Left renal pelvis (tissue), 4 donors: ENCODE measurements at places on chromosomes 13 and 19.

GRCh38 chr19:2608602-2608922 lies 93.9 kb downstream of the GNG7 start:
- DNase-seq = no peak

DNA sequence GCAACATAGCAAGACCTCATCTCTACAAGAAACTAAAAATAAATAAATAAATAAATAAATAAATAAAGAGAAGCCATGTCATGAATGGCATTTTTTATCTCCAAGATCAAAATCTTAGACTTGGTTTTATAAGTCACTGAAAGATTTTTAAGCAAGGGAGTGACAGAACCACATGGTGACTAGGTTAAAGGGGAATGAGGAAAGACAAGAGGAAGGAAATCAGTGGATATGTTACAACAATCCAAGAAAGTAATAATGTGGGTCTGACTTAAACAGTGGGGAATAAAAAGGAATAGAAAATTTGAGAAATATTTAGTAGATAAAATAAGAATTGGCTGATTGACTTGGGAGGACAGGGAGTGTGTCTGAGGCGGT lies 18.8 kb upstream of the MED4 start:
- no peak for DNase-seq

DNA sequence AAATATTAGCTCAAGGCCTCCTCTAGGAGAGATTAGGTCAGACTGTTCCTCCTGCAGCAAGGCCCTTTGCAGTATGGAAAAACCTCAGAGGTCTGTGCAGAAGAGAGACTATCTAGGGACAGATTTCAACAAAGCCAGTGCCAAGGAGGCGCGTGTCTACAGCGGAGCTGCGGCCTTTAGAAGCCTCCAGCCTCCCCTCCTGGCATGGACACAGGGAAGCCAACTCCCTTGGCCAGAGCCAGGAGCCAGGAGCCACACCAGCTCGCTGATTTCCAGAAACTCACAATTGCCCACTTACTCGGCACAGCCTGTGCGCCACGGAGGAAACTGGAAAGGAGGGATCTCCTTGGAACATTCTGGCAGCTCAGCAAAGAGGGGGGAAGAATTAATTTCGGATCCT lies 63.4 kb downstream of the INSR start:
- no peak for DNase-seq

GRCh38 chr13:50609011-50609410 lies 234.5 kb downstream of the DLEU7 start:
- no peak for DNase-seq

- peak; percentile 53 for DNase-seq
Observed at GRCh38 chr13:46893798-46894560, 2.9 kb downstream of the HTR2A start.

- peak; percentile 78 for DNase-seq
Observed at GRCh38 chr19:49339301-49340068, 4.3 kb downstream of the CD37 start.

GRCh38 chr13:46992383-46992952 lies 95.6 kb upstream of the HTR2A start:
- no peak for DNase-seq

- DNase-seq = no peak
Observed at GRCh38 chr13:26601669-26602068, 44.2 kb downstream of the WASF3 start.

DNA sequence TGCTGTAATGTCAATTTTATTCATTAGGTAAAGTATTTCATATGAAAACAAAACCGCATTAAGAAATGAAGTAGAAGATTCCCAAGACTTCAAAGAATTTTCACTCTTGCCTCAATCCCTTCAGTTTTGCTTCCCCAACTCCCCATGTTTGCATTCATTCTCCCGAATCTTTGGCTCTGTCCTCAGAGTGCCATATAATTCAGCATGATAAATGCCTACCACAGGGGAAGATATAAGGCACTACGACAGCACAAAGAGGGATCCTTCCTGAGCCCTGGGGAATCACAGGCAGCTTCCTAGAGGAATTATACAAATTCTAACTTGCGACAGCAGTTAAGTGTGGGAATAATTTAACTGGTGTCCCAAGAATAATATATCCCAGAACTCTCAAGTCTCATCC lies 68.5 kb downstream of the TSC22D1 start:
- DNase-seq = no peak

- DNase-seq = no peak
Observed at GRCh38 chr19:45477186-45477585, 9.4 kb downstream of the FOSB start.

DNA sequence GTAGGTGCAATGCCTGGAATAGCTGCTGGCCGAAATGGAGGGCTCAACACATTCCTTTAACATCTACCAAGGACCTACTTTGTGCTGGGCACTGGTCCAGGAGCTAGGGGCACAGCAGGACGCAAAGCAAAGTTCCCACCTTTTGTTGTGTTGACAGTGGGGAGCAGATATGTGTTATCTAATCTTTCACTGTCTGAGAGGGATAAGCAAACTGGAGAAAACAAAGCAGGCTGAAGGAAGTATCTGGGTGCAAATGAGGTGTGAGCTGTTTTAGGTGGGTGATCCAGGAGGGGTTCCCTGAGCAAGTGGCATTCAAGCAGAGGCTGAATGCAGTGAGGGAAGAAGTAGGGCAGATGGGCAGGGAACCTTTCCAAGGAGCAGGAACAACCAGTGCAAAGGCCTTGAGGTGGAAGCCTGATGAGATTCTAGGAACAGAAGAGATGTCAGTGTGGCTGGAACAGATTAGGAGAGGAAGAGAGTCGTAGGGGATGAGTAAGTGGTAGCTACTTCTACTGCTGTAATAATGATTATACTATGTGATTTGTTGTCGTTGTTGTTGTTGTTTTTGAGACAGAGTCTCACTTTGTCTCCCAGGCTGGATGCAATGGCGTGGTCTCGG lies 2.2 kb upstream of the PLAUR start:
- DNase-seq = no peak

GRCh38 chr13:25874064-25874737 lies 177.6 kb downstream of the SHISA2 start:
- DNase-seq = no peak

DNA sequence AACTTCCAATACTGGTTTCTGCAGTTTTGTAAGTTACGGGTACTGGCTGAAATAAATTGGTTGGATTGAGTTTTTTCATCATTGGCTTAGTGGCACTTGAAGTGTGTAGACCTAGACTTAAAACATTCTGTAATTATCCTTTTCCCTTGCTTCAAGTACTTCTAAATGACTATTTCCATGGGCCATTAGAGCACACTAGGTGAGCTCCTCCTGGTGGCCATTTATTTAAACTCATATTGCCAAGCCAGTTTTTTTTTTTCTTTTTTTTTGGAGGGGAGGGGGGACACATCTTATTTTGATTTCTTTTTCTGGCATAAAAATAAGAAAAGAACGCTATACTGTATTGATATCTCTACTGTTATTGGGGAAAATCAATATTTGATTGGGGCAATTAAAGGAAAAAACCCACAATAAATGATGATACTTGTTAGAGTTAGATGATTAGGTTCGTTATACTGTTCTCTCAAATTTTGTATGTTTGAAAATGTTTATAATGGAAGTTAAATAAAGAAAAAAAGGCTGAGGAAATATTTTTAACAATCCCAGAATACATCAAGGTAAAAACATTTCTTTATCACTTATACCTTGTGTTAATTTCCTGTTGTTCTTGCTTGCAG lies 82.9 kb downstream of the PDS5B start:
- DNase-seq = no peak

DNA sequence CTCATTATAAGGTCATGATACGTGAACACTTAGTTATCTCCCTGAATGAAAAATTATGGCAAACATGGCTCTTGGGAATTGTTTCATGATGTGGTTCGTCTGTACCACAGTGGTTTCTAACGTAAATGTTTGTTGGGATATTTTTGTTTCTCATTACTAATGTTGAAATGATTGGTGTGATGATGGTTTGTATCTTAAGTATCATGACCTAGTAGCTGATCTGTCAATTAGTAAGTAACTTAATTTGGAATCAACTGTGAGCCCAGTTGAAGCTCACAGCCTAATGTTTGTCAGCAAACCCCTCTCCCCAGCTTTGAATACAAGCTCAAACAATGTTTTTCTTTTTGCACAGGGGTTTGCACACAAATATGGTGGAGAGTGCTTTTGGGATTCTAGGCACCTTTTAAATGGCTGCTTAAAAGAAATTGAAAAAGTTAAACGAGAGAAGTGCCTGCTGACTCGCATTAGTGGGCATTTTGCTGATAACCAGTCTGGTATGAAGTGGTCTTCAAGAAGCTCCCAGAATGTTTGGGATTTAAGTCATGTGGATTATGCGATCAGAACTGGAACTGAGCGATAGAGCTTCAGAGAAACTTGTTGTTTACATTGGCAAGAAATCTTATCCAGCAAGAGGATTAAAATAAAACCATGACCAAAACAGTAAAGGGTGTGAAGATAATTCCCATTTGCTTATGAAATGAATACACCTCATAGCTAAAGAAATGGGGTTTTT lies 68.2 kb downstream of the LMO7 start:
- DNase-seq = no peak

- no peak for DNase-seq
Observed at GRCh38 chr19:50314724-50315708, 14.2 kb downstream of the KCNC3 start.

GRCh38 chr13:73054712-73055111 lies 4.1 kb upstream of the KLF5 start:
- DNase-seq = no peak

DNA sequence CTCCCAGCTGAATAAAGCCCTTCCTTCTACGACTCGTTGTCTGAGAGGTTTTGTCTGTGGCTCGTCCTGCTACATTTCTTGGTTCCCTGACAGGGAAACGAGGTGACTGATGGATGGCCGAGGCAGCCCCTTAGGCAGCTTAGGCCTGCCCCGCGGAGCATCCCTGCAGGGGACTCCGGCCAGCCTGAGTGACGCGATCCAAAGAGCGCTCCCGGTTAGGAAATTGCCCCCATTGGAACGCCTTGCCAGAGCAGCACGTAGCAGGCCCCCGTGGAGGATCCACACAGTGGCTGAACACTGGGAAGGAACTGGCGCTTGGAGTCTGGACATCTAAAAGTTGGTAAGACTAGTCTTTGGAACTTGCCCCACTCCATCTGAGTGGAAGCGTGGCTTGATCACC lies 296.8 kb upstream of the SGCG start:
- DNase-seq = no peak

DNA sequence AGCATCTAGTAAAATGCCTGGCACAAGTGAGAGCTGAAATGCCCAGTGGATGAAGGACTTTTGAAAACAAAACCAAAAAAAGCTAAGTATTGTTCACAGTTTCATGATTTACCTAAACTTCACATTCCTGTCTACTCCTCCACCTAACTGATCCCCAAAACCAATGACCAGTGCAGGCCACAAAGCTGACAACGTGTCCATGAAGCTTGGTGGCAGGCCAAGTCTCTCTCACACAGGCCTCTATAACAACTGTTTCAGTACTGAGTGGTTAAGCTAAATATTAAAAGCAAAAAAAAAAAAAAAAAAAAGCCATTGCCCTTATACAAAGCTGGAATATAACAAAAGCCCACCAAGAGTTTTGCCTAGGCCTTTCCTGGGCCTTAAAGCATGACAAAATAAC lies 36.4 kb downstream of the STK24 start:
- DNase-seq = no peak
